Stimulated activated CD8-positive, alpha-beta memory T cell treated with anti-CD3 and anti-CD28 coated beads, Interleukin-7, amount 100 ng/mL, for 24 hours (primary cell): ENCODE measurements at places on chromosomes 5 and 9.

GRCh38 chr9:119398350-119398749 is 29.1 kb upstream of the BRINP1 start:
- DNase-seq: no peak

- DNase-seq: no peak
Observed at GRCh38 chr5:109529520-109529919, 119.7 kb upstream of the PJA2 start.

DNA sequence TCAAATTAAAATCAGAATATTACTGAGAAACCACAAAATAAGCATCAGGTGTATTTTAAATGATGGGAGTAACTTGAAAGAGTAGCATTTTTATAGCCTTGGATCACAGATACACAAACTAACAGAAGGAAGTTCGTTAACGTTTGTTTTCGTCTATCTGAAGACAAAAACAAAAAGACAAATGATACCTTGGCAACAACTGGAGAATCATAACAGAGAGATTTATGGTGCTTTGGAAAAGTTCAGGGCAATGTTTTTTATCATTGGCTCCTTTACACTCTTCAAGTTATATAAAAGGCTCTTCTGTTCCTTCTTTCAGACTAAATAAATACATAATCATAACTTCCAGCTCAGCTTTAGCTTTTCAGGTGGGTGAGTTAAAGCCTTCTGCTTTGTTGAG is 128.1 kb upstream of the VLDLR start:
- DNase-seq: no peak

DNA sequence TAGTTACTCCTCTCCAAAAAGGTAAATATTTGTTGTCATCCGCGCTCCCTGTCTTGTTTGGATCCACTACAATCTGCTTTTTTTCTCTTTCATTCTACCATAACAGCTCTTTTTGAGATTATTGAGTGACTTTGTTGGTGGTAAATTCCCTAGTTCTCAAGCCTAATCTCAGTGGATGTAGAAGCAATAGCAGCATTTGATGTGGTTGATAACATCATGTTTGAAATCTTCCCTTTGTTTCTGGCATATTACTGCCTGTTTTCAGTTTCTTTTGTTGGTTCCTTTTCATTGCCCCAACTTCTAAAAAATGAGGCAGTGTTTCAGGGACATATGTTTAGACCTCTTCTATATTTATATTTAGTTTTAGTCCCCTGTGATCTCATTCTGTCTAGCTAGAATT is 8.9 kb downstream of the CDC42SE2 start:
- DNase-seq: no peak

GRCh38 chr5:107607671-107608345 is 62.9 kb downstream of the EFNA5 start:
- no peak for DNase-seq

GRCh38 chr9:81687521-81688261 is 1.7 kb downstream of the TLE1 start:
- DNase-seq: no peak

DNA sequence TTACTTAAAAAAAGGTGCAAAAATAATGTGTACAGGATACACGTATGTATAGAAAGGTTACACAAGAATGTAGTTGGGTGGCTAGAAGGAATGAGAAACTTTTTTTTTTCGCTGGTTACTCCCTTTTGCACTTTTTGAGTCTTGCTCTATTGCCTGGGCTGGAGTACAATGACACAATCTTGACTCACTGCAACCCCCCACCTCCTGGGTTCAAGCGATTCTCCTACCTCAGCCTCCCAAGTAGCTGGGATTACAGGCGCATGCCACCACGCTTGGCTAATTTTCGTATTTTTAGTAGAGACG is 15.8 kb downstream of the FBXW11 start:
- no peak for DNase-seq

DNA sequence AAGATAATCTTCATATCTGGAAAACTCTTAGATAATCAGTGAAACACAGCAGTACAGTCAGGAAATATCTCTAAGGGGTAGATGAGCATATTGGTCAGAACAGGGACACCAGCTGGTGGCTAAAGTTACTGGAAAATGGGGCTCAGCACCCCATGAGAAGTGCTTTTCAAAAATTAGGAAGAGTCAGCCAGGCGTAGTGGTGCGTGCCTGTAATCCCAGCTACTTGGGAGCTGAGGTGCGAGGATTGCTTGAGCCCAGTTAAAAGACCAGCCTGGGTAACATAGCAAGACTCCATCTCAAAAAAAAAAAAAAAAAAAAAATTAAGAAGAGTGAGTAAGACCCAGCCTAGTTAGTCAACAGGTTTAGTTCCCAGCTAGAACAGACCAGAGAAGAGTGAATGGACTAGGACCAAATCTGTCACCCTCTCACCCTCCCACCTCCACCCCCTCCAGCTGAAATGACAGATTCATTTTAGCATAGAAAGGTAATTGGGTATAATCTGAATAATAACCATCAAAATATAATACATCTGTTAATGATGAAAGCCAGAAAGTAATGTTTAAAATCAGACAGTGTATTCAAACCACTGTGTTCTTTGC is 120.9 kb downstream of the CDC42SE2 start:
- no peak for DNase-seq
